Stimulated activated CD4-positive, alpha-beta T cell treated with anti-CD3 and anti-CD28 coated beads, TNF-alpha, amount 100 ng/mL, for 24 hours (primary cell): ENCODE measurements at places on chromosomes 11 and 22.

DNA sequence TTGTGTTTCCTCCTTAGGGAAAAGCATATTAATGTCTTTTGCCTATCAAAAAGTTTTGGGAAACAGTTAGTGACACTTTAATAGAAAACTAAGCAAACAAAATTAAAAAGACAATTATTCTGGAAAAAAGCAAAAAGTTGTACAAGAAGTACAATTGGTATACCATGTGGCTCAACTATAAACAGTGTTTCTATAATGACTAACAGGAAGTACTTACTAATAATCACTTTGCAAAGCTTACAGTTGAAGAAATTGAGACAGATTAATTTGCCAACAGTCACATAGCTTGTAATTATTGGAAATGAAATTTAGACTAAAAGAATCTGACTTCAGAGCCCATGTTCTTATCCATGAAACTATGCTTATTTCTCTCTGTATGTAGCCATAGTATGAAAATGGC lies 24.7 kb downstream of the PPME1 start:
- no peak for DNase-seq

DNA sequence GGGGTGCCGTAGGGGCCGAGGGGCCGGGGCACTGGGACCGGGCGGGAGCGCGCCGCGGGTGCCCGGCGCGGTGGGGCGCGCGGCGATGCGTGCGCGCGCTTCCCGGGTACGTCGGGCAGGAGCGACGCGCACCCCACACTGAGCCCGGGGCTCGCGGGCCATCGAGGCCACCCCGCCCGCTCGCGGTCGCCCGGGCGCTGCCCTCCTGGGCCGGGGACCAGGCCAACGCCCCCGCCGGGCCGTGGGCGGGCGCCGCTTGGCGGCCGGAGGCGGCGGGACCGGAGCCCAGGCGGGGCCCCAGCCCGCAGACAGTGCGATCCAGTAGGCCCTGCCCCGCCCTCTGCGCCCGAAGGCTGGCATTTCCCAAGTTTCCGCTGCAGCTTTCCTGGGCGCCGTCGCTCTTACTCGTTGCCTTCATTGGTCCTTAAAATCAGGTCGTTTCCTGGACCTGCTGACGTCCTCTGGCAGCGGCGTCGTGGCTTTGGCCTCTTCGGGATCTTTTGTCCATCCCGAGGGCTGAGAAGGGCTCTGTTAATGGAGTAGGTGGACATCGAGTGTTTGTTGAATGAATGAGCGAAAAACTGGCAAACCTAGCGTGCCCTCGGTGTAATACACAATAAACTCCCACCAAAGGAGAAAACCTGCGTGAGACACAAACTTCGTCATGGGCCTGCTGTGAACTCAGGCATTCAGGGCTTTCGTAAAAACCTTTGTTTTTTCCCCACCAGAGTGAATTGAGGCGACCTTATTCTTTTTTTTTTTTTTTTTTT lies 638 bp downstream of the PARVA start:
- no peak for DNase-seq

DNA sequence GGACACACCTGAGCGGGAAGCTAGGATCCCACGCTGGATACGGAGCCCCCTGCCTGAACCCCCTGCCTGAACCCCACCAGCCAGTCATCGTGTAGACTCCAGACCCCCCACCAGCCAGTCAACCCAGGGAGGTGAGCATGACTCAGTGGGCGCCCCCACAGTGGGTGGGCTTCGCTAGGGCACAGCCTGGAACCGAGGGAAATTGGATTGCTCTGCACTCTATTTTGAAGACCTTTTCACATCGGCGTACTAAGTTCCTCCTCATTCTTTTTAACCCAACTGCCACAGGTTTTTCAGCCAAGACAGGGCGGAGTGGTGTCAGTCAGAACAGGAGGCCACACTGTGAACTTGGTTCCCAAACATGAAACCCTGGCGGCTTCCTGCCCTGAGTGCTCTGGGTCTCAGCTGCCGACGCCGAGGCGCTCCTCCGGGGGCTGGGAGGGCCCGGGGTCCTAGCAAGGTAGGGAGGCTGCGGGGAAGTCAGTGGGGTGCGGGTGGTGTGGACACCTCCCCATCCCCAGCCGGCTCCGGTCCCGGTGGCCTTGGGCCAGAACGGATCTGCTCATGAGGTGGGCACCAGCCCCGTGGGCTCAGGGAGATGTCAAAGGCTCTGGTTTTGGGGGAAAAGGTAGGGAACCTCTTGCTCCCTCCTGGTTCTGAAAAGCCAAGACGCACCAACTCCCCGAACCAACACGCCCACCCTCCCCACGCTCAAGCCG lies 57.0 kb downstream of the BRD1 start:
- DNase-seq: no peak

- DNase-seq: no peak
Measured at GRCh38 chr11:69199583-69200315, 44.0 kb downstream of the SMIM38 start.

DNA sequence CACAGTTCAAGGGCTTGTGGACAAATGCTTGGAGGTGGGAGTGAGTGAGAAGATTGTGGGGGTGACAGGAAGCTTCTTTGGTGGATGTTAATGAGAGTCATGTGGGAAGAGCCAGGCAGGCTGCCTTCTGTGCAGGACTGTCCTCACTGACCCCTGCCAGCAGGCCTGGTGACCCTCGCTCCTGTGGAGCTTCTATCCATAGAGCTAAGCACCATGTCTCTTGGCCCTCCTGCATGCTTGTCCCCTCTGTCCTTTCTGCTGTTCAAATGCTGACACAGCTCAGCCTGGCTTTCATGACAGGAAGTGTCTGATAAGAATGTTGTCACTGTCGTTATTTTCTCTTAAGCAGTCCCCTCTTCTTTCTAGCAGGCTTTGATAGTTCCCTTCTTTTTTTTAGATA lies 37.6 kb downstream of the NAT10 start:
- no peak for DNase-seq

DNA sequence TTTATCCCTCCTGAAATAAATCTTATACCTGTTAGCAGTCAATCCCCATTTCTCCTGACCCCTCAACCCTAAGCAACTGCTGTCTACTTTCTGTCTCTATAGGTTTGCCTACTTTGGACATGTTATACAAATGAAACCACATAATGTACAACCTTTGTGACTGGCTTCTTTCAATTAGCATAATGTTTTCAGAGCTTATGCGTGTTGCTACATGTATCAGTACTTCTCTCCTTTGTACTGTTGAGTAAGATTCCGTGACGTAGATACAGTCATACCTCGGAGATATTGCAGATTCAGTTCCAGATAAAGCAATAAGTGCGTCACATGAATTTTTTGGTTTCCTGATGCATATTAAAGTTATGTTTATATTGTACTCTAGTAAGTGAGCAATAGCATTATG lies 127.3 kb downstream of the MORC2 start:
- no peak for DNase-seq

GRCh38 chr11:117646411-117646810 lies 150.6 kb downstream of the DSCAML1 start:
- no peak for DNase-seq

DNA sequence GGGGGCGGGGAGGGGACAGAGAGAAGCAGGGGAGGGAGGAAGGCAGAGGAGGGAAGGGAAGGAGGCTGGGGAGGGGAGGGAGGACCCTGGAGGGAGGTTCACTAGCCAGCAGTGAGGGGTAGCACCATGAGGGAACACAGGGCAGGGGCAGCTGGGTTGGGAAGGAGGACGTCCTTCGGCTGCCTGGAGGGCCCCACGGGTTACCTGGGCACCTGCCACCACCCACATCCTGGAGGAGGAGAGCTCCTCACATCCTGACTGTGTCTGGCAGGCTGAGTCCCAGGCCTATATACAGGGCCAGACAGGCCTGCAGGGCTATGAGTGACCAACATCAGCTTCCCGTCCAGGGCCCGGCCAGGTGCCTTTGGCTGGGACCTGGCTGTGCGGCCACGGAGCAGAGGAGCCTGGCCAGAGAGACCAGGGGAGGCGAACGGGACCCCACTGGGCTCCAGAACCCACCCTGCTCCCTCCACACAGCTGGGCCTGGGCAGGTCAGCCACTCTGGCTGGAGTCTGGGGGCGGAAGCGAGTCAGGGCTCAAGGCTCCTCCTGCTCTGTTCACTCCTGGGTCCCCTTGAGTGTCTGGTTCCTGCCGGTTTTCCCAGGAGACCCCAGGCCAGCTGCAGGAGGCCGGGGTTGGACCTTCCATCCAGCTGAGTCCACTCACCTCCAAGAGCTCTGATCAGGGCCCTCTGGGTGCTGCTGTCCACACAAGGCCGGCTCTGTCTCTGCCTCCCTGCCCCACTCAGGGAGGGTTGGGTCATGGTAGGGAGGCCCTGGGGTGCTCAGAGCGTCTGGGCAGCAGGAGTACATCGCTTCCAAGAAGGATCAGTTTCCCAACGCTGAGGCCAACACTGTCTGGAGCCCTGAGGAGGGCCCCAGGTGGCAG lies 677.7 kb downstream of the BRD1 start:
- no peak for DNase-seq

DNA sequence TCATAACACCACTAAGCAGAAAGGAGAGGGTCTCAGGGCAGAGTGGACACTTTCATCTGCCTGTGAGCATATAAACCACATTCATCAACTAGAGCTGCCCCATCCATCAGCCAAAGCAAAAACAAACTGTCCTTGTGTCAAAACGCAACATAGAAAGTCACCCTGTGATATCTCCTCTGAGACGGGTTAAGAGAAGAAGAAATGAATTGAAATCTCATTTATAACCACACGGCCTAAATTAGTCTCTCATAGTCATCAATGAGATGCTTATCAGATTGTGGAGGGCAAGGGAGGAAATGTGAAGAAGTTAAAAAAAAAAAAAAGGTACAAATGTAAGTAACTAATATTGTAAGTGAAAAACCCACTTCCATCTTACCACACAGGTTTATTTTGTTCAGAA lies 75.7 kb downstream of the SIK3 start:
- no peak for DNase-seq

DNA sequence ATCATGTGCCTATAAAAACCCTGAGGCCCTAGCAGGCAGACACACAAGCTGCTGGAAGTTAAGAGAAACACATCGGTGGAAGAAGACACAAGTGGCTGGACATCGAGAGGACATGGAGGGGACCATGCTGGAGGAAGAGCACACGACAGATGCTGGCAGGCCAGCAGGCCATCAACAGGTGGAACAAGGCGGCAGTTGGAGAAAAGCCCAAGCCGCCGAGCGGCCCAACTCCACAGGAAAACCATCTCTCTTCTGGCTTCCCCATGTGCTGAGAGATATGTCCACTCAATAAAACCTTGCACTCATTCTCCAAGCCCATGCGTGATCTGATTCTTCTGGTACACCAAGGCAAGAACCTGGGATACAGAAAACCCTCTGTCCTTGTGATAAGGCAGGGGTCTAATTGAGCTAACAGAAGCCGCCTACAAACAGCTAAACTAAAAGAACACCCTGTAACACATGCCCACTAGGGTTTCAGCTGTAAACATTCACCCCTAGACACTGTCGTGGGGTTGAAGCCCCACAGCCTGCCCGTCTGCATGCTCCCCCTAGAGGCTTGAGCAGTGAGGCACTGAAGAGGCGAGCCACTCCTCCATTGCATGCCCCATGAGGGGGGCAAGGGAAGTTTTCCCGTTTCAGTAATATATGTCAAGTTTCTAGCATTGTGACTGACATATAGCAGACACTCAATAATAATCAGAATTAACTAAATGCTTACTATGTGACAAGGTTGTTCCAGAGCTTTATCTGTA lies 39.0 kb upstream of the MMP20 start:
- peak; percentile 5 for DNase-seq

DNA sequence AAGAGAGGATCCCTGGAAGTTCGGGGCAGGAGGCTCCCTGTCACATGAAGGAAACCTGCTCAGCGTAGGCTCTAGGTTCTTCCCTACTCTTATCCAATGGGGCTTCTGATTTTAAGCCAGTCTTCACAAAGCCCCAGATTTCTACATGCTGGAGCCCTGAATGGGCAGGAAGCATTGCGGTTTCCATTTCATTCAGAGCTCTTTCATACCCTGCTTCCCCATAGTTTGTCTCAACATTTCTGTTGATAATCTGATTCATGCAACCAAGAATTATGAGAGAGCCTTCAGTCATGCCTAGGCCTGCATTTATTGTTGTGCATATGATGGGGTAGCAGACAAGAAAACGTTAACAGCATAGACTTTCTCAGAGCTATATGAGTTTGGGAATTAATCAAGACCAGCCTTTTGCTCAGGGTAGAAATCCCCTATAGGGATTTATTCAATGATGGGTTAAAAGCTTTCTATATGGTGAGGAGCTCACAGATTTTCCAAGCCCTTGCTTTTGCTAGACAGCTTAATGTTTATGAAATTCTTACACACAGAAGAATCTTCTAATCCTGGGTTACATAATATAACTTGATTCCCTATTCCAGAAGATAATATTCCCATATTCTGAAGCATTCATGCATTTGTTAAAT lies 15.9 kb downstream of the OR51B4 start:
- no peak for DNase-seq

- DNase-seq: no peak
Measured at GRCh38 chr11:133817449-133817848, 27.9 kb downstream of the SPATA19 start.

- no peak for DNase-seq
Measured at GRCh38 chr11:64259533-64260067, 8.3 kb downstream of the PLCB3 start.

- DNase-seq: no peak
Measured at GRCh38 chr11:76806608-76807205, 23.6 kb downstream of the TSKU start.

- no peak for DNase-seq
Measured at GRCh38 chr11:129930296-129930695, 34.9 kb upstream of the NFRKB start.

DNA sequence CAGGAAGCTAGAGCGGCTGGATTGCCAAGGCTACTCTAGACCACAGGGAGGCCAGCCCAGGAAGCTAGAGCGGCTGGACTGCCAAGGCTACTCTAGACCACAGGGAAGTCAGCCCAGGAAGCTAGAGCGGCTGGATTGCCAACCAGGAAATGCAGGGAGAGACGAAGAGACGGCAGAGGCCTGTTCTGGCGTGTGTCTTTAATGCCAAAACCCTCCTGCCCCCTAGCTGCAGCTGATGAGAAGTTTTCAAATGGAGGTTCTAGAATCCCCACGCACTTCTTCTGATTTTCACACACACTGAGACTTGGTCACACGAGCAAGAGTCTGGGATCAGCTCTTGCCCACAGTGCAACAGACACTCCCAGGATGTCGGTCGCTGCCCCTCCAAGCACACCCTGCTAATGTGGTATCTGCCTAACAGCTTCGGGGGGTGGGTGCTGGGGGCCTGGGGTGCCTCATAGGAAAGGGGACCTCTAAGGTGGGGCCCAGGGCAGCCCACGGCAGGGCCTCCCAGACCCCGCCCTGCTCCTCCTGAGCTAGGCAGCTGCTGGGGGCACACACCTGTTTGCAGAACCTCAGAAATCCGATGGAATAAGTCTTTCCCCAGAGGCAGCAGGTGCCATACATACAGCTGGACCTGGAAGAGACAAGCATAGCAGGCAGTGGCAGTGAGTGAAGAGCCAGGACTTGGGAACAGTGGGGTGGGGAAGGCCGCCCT lies 28.5 kb downstream of the MAFF start:
- no peak for DNase-seq
